ENCODE measurements at places on chromosomes 12 and 14.

DNA sequence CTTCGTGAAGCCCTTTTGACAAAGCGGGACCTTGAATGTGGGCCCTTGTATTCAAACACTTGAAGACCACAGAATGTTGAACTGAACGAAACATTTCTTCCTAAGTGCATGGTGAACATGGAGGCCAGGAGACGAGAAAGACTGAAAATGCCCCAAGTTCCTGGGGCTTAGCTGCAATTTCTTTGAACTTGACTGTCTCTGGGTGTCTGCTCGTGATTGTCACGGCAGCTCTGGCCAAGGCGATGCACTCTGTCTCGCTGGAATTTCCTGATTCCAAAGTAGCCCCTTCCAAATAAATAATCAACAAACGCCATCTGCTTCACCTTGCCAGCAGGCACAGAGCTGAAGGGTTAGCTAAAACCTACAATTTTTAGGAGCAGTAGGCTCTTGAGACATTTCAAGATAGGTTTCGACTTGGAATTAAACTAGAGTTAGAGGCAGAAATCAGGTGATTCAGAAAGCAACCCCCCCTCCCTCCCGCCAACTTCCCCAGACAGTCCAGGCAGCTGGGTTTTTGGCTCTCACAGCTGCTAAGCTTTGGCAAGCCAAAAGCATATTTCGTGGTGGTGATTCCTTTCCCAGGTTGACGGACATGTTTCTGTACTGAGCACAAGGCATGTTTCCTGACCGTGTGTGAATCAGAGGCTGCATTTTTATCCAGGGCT is 13.5 kb upstream of the IRF2BPL start:
- DNase-seq: no peak

- DNase-seq: no peak
Measured at GRCh38 chr14:67537736-67538135, 4.6 kb downstream of the PLEKHH1 start.

GRCh38 chr12:108772247-108772646 is 40.9 kb upstream of the CORO1C start:
- DNase-seq: no peak

- DNase-seq: no peak
Measured at GRCh38 chr12:93376436-93377251, 1.1 kb upstream of the NUDT4 start.

DNA sequence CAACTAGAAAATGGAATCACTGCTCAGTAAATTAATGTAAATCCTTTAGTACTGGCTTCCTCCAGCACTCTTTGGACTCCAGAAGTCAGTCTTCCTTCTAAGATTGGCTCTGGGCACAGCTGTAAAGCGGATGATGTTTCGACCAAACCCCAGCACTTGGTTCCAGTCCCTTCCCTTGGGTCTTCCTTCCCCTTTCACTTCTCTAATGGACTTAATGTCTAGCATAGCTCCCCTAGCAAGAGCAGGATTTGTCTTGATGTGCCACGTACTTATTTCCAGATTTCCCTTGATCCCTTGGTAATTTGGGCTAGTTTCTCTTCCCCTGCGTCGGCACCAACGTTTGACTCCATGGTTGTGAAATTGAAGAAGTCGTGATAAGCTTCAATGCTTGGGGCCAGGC is 28.3 kb downstream of the C12orf75 start:
- DNase-seq: no peak

All from stimulated activated CD8-positive, alpha-beta memory T cell treated with anti-CD3 and anti-CD28 coated beads, Interleukin-4, amount 100 ng/mL, for 24 hours (primary cell).